ENCODE measurements at places on chromosomes 12 and 14.

DNA sequence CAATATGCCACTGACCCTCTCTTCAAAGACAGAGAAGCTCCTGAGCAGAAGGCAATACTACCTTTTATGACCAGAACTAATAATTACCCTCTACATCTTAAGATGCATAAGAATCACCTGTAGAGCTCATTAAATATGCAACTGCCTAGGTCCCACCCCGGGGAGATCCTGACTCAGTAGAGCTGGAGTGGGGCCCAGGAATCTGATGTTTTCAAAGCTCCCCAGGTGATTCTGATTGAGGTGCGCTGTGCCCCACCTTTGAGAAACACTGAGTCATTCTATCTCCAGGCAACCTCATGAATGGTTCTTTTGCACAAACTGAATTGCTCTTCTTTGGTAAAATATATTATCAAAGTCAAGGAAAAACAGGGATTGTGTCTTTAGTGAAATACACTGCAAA, 149.3 kb upstream of the BMP4 start:
- no peak for DNase-seq

DNA sequence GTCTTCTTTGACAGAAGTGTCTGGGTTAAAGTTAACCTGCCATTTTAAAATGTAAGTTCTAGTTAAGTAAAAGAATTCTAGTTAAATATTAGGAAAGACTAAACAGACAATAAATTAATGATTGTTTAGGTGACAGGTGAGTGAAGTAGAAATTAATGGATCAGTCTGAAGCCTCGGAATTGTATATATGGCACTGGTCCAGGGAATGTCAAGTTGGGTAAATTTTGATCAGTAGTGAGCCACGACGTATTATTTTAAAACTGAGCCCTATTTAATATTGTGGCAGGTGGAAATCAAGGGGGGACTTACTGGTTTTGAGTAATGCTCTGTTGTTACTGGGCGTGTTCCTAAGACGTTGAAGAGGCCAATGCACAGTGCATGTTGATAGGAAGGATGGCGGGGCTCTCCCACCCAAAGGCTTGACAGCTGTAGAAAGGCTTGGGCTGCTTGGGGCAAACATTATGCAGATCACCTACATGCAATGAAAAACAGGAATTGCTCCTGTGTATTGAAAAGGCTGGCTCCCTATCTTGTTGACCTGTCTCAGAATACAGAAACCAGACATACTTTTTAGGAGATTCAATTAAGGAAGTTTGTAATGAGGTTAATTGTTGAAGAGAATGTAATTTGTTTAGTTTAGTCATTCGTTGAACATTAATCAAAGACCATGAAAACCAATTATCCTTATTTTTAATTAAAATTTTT, 5.9 kb upstream of the PPFIBP1 start:
- DNase-seq, result no peak

DNA sequence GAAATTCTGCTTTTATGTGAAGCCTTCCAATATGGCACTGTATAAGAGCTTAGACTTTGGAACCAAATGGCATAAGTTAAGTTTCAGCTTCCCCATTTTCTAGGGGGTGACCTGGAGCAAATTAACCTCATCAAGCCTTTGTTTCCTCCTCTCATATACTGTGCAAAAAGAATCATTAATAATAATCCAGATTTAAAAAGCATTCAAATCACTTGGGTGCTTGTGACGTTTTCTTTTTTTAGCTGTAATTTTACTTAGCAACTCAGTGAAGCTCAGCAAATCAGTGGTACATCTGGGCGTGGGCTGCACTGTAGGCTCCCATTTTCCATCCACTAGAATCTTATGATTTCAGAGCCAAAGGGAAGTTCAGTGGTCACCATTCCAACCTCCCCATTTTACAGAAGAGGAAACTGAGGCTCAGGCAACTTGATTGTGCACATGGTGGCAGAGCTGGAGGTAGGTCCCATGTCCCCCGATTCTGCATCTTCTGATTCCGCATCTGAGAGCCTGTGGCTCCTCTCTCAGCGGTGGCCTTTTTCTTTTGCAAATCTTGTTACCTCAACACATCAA, 131.2 kb downstream of the SNAPC1 start:
- no peak for DNase-seq

DNA sequence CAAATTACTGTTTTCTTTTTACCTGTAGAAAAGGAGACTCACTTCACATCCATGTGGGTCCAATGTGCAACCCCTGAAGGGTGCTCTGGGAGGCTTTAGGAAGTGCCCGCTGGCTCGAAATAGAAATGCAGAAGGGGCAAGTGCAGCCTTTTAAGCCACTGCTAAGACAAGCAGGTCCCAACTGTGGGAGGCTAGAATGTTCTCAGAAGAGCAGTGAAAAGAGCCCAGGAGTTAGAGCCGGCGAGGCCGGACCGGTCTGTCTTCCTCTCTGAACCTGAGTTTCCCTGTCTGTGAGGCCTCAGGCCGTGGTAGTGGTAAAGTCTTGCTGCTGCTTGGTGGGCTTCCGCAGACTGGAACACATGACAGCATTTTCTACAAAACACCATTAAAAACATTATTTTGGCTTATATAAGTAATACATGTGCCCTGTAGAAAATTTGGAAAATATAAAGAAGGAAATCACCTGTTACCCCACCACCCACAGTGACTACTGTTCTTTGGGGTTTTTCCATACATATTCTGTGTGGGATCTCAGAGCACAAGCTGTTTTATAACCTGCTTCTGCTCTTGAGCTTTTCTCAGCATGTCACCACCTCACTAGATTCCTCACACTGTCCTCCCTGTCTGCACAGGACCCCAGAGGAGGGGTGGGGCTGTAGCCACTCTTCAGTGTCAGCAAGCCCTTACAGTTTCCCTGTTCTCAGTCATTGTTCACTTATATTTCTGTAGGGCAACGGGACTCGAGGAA, 6.0 kb downstream of the CKB start:
- DNase-seq, result no peak

- DNase-seq, result peak; percentile 83
These were observed 1.5 kb upstream of the EFS start for GRCh38 chr14:23366426-23366921.

- no peak for DNase-seq
These were observed 60.6 kb upstream of the TMCC3 start for GRCh38 chr12:94710933-94711332.

GRCh38 chr14:96829791-96830190, 32.6 kb downstream of the VRK1 start:
- DNase-seq, result no peak

DNA sequence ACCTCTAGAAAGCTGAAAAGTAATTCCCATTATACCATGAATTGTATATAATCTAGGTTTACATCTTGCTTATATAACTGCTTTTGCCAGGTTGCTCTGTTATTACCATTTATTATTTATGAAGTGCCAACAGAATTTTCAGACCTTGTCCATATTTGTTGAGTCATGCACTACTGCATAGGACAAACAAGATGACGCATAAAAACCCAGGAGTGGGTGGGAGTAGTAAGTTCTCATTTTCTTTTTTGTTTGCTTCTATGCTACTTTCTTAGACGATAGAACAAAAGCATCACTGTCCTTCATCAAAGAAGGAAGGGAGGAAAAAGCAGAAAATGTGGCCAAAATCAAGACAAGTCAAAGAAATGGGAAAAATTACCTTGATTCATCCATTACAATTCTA, 119.0 kb upstream of the RASSF8 start:
- DNase-seq, result no peak

DNA sequence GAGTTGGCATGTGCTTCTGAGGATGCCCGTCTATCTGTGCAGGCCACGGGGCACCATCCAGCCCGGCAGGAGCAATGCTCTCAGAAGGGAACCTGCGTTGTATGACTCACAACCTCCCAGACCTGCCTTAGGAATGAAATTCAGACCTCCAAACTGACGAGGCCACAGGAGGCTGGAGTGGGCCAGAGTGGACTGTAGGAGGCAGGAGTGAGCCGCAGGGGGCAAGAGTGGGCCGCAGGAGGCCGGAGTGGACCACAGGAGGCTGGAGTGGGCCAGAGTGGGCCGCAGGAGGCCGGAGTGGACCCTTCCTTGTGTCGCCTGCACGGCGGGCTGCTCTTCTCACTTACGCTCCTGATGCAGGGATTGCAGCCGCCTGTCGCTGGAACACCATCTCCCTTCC, 11.1 kb upstream of the FBRSL1 start:
- no peak for DNase-seq

- no peak for DNase-seq
These were observed 412.6 kb upstream of the SOX5 start for GRCh38 chr12:24361877-24362580.

DNA sequence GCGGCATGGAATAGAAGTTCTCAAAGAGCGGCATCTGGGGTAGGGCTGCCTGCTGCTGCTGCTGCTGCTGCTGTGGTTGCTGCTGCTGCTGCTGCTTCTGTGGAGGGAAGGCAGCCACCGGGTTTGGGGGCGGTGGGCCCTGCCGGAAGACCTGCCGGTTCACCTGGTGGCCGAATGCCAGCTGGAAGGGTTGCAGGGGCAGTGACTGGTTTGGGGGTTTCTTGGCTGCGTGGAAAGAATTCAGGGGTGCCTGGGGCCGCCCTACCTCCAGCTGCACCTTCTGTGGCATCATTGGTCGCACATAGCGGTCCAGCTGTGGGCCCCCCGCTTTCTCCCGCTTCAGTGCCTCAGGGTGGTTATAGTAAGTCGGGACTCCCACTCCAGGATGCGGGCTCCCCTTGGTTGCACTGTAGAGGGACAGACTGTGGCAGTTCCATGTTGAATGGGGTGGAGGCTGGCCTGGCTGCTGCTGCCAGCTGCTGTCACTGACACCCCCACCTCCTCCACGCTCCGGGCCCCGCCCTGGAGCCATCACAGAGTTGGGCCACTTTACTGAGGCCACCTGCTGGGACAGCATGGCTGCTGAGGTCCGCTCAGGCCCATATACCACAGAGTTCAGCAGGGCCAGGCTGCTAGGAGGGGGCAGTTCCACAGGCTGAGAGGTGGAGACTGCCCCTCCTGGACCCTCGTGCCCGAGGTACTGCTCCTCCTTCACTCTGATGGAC, 25.2 kb upstream of the PNMA1 start:
- DNase-seq, result no peak

DNA sequence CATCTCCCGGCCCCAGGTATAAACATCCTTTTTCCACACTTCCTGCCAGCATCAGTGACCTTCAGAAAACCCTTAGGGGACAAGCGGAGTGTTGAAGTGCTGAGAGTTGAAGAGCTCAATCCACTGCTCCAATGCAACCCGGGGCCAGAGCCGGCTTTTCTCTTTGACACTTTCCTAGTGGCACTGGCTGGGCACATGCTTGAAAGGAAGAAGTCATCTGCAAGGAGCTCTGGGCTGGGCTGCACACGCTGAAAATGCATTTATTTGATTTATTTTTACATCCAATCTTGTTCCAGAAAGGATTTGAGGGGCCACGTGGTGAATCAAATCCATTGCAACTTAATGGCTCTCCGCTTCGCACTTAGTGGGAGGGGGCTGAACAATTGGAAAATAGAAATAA, 229.0 kb upstream of the DIO3 start:
- no peak for DNase-seq

DNA sequence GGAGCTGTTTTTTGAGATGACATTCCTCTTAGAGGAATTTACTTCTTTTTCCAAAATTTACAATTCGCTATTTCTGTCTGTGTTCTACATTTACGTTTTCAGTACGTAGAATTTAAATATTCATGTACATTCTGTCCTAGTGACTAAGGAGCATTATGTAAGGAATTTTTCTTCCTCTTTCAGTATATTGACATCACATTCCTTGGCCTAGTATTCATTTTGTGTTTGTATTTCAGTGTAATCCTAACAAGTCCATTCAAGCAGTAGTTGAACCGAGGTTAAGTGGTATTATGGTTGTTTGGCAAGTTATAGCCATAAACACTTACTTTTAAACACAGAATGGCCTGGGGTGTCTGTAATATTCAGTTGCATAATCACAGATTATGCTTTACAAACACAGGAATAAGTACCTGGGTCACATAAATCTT, 465.2 kb downstream of the PCNX1 start:
- DNase-seq, result no peak

GRCh38 chr14:48874711-48875110, 711.5 kb downstream of the RPS29 start:
- DNase-seq, result no peak

GRCh38 chr12:111368291-111368787, 556 bp downstream of the PHETA1 start:
- DNase-seq, result no peak

DNA sequence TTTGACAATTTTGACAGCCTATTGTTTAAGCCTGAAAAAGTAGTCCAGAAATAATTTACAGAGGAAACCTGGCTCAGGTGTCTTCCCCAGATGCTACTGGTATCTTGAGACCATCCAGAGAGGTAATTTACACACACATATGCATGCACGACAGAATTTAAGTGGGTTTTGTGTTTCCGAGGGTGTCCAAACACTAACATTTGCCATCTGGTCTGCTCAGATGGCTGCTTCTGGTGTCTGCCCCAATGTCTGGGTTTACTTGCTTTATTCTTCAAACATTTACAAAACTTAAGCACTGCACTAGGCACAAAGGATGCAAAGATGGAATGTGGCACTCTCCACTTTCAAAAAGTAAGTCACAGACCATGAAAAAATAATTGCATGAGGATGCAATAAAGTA, 226.6 kb upstream of the EGLN3 start:
- DNase-seq, result no peak

All from uterus (tissue), 4 donors.